Stimulated activated CD4-positive, alpha-beta T cell treated with anti-CD3 and anti-CD28 coated beads, Interleukin-2, amount 100 ng/mL, for 48 hours (primary cell): ENCODE measurements at places on chromosomes 5 and 9.

DNA sequence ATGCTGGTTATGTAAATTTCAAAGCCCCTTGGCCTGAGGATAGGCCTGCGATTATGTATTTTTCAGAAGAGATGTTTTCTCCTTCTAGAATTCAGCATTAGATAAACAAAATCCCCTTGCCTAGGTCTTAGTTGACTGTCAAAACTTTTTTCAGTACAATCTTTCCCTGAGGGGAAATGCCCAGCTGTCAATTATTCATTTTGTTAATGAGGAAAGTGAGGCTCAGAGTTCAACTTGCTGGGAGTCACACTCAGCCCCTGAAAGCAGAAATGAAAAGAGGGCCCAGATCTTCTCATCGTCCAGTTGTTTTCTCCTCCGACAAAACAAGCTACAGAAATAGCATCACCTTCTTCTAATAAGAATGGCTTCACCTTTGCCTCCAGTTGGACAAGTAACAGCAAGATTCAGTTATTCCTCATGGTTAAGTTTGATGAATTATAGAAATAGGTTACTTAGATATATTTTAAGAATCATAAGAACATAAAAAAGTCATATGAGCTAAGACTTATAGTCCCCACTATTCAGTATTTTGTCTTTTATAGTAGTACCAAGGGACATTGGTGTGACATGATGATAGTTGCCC, 627.1 kb upstream of the WWC1 start:
- DNase-seq, result no peak

- DNase-seq, result no peak
These were observed 18.1 kb downstream of the SWI5 start for GRCh38 chr9:128294142-128294541.

DNA sequence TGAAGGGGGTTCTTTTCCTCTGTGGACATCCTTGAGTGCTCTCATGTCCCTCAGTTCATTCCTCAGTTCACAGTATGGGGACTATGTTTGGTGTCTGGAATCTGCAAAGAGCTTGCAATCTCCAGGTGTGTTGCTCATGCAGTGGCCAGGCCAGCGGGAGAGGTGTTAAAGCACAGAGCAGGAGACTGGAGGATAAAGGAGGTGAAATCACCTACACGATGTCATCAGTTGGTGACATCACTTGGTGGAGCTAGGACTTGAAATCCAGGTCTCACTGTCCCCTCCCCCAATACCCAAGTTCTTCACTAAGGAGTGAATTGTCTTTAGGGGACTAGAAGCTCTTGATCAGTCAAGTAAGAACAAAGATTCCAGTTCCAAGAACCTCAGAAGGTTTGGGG, 197.3 kb upstream of the ZNF618 start:
- DNase-seq, result no peak

DNA sequence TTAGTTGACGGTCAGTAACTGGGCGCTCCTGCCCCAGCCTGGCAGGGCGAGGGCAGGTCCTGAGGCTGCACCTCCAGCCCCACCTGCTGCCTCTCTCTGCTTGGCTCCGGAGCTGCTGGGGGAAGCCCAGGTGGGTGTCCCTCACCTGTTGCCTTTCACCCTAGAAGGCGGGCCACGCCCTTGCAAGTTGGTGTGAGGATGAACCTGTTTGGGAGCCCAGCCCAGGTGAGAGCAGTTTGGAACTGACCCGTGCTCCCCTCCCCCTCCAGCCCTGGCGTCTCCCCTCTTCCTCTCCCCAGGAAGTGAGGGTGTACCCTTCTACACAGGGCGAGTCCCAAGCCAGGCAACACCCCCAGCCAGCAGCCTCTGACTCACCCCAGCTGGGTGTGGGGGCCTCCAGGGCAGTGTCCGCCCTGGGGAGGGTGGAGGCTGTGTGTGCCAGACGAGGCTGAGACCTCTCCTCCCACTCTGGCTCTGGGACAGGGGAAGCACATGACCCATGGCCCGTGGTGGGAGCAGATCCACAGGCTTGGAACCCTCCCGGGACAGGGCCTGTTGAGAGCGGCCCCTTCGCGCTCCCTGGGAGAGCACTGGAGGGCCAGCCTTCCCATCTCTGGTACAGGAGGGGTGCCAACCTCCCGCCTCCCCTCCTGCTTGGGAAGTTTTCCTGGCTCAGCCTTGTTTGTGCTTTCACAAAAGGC, 10.4 kb downstream of the LRRC8A start:
- no peak for DNase-seq

GRCh38 chr5:76790632-76791290, 28.1 kb upstream of the F2RL1 start:
- DNase-seq, result peak; percentile 3

- no peak for DNase-seq
These were observed 1.2 kb upstream of the SLC4A9 start for GRCh38 chr5:140358738-140359310.

DNA sequence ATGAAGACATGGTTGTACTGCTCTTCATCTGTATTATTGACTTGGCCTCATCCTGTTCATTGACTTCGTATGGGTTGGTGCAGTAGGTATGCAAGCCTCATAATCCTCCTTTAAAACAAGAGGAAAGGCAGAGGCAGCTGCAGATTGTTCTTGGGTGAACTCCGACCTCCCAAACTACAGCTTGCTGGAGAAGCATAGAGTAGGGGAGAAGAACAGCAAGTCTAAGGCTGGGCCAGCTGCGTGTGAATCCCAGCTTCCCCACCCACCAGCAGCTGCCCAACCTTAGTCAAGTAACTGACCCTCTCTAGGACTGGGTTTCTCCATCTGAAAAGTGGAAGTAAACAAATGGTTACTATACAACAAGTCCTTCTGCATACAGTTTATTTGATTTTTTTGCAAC, 114.5 kb upstream of the WWC1 start:
- no peak for DNase-seq

DNA sequence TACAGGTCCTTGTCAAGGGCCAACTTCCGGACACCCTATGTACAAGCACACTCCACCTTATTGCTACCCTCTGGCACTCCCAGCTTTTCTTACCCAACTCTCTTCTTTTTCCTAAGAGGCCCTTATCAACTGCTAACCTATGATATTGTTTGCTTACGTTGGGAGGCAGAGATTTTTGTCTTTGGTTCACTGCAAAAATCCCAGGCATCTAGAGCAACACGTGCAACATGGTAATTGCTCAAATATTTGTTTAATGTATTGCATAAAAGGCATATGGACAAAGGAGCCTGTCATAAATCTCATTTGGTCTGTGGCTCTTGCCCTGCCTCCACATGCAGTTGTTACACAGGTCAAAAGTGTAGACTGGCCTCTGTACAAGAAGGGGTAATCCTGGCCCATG, 35.8 kb upstream of the ATP10B start:
- DNase-seq, result no peak

GRCh38 chr5:76728965-76729364, 13.0 kb downstream of the F2R start:
- no peak for DNase-seq

DNA sequence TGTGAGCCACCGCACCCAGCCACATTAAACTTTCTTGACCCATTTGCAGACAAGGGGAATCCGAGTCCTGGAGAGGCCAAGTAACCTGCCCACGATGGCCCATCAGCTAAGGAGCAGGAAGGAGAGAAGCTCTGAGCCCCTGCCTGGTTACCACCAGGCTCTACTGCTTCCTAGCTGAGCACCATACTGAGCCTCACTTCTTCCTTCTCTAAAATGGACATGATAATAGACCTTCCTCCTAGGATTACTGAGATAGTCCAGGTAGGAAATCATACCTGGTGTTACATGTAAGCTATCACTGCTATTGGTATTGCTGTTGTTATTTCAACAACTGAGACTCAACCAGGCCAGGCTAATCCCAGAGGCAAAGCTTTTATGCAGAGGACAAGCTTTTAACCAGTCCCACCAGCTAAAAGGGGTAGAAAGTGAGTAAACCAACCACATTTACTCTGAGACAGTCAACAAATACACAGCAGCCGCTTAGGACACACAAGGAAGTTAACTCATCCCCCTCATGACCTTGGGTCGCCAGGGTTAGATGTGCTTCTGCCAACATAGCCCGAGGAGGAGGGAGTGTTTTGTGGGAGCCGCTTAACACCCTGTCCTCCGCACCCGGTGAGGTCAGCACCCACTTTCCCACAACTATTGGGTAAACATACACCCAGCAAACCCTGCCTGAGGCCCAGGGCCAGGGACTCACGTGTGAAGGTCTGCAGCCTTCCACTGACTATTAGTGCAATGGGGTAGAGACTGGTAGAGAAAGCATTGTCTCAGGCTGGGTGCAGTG, 20.6 kb upstream of the PTGES start:
- DNase-seq, result no peak

GRCh38 chr5:148397968-148398595, 14.3 kb downstream of the FBXO38 start:
- DNase-seq, result no peak

- DNase-seq, result no peak
These were observed 402.5 kb upstream of the SLC24A2 start for GRCh38 chr9:20191228-20191840.

- DNase-seq, result no peak
These were observed 275.3 kb downstream of the TMEM38B start for GRCh38 chr9:105969636-105970035.

- DNase-seq, result no peak
These were observed 3.2 kb downstream of the LCN10 start for GRCh38 chr9:136739509-136739908.

- DNase-seq, result no peak
These were observed 220.3 kb downstream of the CSNK1G3 start for GRCh38 chr5:123732257-123732656.

DNA sequence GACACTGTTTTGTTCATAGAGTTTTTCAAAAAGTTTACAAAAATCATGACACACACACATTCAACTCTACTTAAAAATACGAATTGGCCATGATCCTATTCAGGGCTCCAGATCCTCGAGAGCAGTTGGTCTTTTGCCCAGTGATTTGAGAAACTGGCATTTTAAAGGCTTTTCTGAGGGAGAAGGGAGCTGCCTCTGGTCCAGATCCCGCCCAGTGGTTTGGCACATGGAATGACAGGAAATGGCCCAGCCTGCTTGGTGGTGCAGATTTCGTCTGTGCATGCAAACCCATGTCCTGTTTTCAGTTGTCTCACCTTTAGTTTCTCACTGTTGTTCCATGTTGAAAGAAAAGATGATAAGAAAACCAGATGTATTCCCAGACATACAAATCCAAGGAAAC, 3.6 kb downstream of the CAMK4 start:
- no peak for DNase-seq

- DNase-seq, result no peak
These were observed 1.1 kb downstream of the EIF4E1B start for GRCh38 chr5:176631383-176632200.

DNA sequence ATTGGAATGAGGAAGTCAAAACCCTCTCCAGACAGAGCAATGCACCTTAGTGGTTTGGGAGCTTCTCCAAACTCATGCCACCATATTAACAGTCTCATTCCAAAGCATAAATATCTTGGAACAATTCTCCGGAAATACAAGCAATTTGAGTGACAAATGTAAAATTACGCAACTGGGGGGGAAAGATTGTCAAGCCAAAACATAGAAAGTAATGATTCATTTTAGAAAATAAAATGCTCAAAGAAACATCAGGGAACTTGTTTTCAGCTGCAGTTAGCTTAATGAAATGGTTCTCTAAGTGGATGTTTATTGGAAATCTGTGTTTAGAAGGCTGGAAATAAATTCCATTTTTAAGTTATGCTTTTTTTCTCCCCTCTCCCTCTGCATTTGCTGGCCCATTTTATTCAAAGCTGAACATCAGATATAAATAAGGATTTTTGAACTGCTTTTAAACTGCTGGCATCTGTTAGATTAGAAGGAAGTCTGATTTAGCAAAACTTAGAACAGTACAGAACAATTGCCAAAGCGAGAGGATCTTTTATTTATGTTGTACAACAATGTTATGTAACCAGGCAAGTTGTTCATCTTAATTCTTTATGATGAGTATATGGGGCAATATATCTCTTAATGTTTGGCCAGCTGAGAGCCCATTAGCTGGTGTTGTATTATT, 551.9 kb downstream of the PRELID2 start:
- DNase-seq, result no peak

DNA sequence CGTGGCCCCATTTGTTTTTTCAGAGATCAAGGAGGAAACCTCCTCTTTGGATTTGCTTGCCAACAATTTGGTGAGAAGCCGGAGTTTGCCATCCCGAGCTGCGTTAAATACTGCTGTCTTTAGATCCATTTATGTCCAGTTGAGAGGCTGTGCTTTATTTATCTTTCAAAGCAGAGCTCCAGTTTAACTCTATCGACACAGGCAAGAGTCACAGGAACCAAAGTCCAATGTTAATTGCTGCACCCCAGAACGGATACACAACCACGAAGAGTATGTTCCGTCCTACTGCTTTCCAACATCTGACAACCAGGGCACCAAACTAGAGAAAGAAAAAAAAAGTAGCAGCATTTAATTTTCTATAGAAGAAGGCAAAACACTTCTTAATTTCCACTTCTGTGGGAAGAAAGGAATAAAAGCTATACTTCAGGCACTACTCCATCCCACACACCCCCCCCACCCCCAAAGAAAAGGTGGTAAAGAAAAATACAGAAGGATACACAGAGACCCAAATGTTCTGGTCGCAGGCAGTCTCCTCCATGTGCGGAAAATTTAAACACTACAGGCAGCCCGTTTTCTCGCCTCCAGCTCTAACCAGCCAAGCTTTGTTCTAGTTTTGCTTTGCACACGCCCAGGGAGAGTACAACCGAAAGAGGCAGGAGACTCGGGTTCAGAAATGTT, 1.1 kb downstream of the FEM1C start:
- peak; percentile 19 for DNase-seq

GRCh38 chr5:171773106-171773505, 12.5 kb upstream of the SMIM23 start:
- DNase-seq, result no peak

DNA sequence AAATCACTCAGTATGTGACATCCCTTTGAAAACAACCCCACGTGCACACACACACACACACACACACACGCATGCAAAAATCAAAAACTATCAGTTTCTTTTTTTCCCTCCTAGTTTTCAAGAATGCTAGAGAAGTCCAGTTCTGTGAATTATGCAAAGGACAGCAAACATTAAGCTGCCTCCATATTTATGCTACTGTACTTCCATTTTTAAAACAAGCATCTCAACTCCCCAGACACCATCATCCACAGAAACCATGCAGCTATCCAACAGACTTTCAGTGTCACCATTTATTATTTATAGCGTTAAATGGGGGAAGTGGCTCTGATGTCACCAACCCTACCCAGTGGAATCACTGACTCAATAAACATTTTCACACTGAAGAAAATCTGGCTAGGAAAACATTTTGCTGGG, 1.6 kb downstream of the FBXW11 start:
- DNase-seq, result no peak
